ENCODE measurements at places on chromosomes 6 and 20. TPM values are rescaled to one million over a fixed set of nuclear protein-coding genes. Genes with fewer than 3 reads are reported as not detected.

Gene MUCL3
- 5.3 TPM for total RNA-seq

Gene ADGRF4
- total RNA-seq = not detected

Gene PRDM1
- total RNA-seq = 13.9 TPM

Gene ME1
- total RNA-seq = 12.9 TPM

Gene ISM1
- total RNA-seq = 8.4 TPM

Gene CAPN11
- 0.27 TPM for total RNA-seq

Gene RNF217
- total RNA-seq = 25.5 TPM

Gene HDAC2
- 55.3 TPM for total RNA-seq

Gene NKAIN2
- 0.12 TPM for total RNA-seq

Data from lower lobe of right lung (tissue), 2 donors.